IMR-90 (cell line): ENCODE measurements at places on chromosomes 3 and 15. TPM values are rescaled to one million over a fixed set of nuclear protein-coding genes. Genes with fewer than 3 reads are reported as not detected.

Gene OR5K2
- not detected in 2 replicates for total RNA-seq

Gene CMTM8
- total RNA-seq = not detected in 2 replicates

DNA sequence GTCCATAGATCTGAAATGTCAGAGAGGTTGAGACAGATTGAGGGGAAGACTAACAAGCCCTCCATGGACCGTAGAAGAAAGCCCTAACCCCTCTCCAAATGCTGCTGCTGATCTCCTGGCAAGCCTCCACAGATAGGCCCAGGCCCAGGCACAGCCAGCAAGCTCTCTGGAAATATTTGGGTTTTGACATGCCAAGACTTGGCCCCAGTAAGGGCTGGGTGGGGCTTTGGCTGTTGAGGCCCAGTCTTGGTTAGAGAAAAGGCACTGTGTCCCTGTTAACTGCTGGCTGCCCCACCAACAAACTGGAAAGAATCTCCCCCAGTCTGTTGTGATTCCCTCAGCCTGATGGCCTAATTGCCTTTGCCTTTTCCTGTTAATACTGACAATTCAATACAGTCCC lies 208.8 kb upstream of the CTDSPL start:
- no peaks in the 10 kb centered on the region for H3K27me3 ChIP-seq
- no peaks in the 10 kb centered on the region for H3K4me1 ChIP-seq
- no peak overlapping the region for H3K4me3 ChIP-seq
- no peak for DNase-seq
- H3K36me3 ChIP-seq = no peaks in the 10 kb centered on the region
- no peak overlapping the region for H3K27ac ChIP-seq

DNA sequence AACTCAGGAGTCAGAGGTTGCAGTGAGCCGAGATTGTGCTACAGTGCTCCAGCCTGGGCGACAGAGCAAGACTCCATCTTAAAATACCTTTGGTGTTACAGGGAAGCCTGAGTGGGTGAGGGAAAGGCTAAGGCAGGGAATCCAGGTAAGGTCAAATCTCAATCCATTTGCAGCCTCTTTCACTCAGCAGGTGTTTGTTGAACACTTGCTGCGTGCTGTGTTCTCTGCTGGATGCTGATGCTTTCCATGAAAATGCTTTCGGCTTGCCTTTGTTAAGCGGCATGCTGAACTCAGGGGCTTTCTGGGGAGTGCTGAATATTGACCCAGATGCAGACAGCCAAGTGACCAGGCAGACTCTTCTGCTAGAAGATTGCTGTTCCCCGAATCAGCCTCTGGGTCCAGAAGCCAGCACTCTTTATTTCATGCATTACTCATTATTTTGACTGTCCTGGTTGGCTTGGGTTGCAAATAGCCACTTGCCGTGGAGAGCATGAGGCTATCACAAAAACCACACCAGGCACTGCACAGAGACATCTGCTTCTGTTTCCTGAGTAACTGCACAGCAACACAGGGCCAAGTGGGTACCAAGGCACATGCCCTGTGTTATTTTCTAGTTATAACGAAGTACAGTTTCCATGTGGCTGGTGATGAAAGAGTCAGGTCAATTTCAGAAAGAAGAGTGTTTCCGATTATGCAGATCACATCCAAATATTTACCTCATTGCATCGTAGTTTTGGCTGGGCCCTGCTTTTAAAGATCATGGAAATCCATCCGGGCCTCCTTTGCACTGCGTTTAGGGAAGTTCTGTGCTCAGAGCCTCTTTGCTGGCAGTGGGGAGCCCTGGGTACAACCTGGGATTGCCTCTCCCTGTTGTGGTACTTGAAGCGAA lies 88.6 kb downstream of the THSD4 start:
- no peaks in the 10 kb centered on the region for H3K27me3 ChIP-seq
- DNase-seq = peak; percentile 35
- H3K27ac ChIP-seq = peak overlapping the region; percentile 3; the same call in 1 of the 2 replicates
- no peak overlapping the region for H3K4me3 ChIP-seq
- H3K4me1 ChIP-seq = peaks cover 25% of the 10 kb centered on the region
- no peaks in the 10 kb centered on the region for H3K36me3 ChIP-seq

DNA sequence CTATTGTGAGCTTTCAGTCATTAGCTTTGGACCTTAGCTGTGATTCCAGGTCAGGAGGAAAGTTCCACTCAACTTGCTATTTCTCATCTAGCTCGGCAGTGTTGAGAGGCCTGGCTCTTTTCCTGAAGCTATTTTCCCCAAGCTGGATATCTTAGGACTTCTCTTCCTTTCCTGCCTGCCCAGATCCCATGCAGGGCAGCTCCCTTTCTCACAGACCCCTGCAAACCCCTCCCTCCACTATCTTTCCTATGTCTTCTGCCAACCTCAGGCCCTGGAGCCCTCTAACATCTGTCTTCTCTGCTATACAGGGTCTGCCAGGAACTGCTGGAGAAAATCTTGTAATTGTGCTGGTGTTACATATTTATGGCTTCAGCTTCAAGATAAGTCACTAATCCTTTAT lies 49.6 kb downstream of the SH3GL3 start:
- no peaks in the 10 kb centered on the region for H3K27me3 ChIP-seq
- no peaks in the 10 kb centered on the region for H3K36me3 ChIP-seq
- H3K4me3 ChIP-seq = no peak overlapping the region
- H3K4me1 ChIP-seq = no peaks in the 10 kb centered on the region
- H3K27ac ChIP-seq = no peak overlapping the region
- DNase-seq = no peak

DNA sequence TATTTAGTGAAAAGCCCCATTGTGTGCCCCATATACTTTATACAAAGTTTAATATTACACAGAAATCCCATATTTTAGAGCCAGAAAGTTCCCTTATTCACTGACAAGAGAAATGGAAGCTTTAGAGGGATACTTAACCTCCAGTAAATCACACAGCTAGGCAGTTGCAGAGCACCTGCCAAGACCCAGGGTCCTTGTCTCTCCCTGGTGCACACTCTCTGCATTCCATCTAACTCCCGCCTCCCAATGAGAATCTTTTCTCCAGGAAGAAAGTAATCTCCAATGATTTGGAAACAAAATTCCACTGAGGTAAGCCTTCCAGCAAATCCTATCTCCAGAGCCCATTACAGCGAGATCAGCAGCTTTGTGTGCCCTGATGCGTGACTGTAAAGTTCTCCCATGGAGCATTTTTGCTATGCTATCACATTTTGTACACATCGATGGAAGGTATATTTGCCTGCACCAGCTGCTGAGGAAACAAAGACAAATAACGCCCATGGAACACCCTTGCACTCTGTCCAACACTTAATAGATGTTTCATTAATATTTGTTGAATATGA lies 41.4 kb downstream of the ULK4 start:
- no peak overlapping the region for H3K27ac ChIP-seq
- H3K4me3 ChIP-seq = no peak overlapping the region
- no peak for DNase-seq
- no peaks in the 10 kb centered on the region for H3K27me3 ChIP-seq
- no peaks in the 10 kb centered on the region for H3K4me1 ChIP-seq

DNA sequence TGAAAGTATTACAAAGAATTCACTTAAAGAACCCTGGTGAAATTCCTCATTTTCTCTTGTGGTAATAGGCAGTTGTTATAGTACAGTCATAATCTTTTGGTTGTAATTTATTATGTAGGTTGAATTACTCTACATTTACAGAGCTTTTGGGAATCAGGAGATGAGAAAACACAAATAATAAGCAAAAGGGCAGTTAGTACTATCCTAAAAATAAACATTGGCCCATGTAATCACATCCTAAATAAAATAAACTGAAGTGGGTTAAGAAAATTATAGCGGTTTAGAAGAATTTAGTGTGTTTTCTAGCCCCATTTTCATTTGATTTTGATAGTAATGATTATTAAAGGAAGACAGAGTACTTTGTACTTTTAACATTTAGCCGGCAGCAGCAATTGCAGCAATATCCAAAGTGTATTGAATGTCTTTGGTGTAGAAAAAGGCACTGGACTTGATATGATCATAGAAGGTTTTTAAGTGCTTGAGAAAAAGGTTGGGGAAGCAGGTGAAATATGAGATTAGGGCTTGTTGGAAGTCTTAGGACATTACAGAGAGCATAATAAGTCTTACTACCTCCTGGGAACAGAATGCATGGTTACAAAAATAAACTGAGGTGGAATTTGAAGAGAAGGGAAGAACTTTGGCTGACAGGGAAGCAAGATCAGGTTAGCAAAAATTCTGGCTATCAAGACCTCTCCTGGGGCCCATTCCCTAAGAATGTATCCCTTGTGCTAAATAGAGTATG lies 79.9 kb downstream of the MBNL1 start:
- DNase-seq = peak; percentile 45
- no peaks in the 10 kb centered on the region for H3K27me3 ChIP-seq
- no peak overlapping the region for H3K27ac ChIP-seq
- no peak overlapping the region for H3K4me3 ChIP-seq
- H3K4me1 ChIP-seq = peaks cover 11% of the 10 kb centered on the region; the same call in 1 of the 2 replicates
- peaks cover 2% of the 10 kb centered on the region; the same call in 1 of the 2 replicates for H3K36me3 ChIP-seq

GRCh38 chr3:156455839-156456238 lies 99.1 kb downstream of the SSR3 start:
- H3K27me3 ChIP-seq = peaks cover 5% of the 10 kb centered on the region
- no peak for DNase-seq
- H3K27ac ChIP-seq = no peak overlapping the region
- H3K4me1 ChIP-seq = no peaks in the 10 kb centered on the region
- no peak overlapping the region for H3K4me3 ChIP-seq

GRCh38 chr3:97388774-97389173 lies 375.8 kb upstream of the ARL6 start:
- H3K4me3 ChIP-seq = no peak overlapping the region
- no peaks in the 10 kb centered on the region for H3K4me1 ChIP-seq

DNA sequence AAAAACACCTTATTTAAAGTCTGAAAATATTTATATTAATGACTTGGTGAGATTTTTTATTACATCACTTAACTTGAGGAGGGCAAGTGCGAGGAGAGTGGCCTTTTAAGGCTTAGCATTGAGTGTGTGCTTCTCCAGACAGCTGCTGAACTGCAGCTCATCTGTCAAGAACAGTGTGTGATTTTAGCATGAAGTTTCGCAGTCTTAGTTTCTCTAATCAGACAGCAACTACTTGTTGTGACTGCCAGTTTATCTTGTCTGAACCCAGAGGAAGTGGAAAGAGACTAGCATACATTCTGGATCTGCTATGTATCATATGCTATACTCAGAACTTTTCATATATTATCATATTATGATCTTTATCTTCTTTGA lies 291.7 kb upstream of the ROPN1 start:
- DNase-seq = no peak
- H3K27me3 ChIP-seq = peaks cover 23% of the 10 kb centered on the region
- no peak overlapping the region for H3K4me3 ChIP-seq
- no peaks in the 10 kb centered on the region for H3K4me1 ChIP-seq
- no peaks in the 10 kb centered on the region for H3K36me3 ChIP-seq

GRCh38 chr3:116440196-116440595 lies 5.1 kb downstream of the LSAMP start:
- H3K27me3 ChIP-seq = no peaks in the 10 kb centered on the region
- peaks cover 7% of the 10 kb centered on the region for H3K4me1 ChIP-seq
- H3K27ac ChIP-seq = no peak overlapping the region
- DNase-seq = peak; percentile 94
- H3K4me3 ChIP-seq = no peak overlapping the region
